Activated naive CD4-positive, alpha-beta T cell treated with Interleukin-2 at 50 U/mL for 16 hours (primary cell): ENCODE measurements at places on chromosomes 1 and 21.

- DNase-seq = no peak
Observed at GRCh38 chr21:33174756-33175155, 55.0 kb upstream of the IFNAR2 start.

- DNase-seq = peak; percentile 68
Observed at GRCh38 chr1:235011064-235011598, 117.5 kb downstream of the TOMM20 start.

DNA sequence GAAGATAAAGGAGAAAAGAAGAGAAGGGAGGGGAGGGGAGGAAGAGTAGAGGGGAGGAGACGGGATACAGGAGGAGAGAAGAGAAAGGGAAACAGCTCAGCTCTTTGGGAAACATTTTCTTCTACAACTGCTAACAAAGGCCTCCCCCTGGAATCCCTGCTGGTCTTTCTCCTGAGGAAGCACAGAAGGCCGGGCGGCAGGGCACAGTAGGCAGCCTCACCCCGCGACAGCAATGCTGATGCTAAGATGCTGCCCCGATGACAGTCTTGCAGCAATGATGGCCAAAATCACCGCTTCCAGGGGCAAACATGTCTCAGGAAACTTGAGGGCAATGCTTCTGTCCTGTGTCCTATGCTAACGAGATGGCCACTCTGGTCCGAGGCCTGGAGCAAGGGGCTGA lies 5.2 kb downstream of the KIAA2013 start:
- no peak for DNase-seq

GRCh38 chr1:91523482-91523881 lies 22.8 kb downstream of the CDC7 start:
- DNase-seq = peak; percentile 33

GRCh38 chr1:151009206-151009587 lies 948 bp downstream of the PRUNE1 start:
- DNase-seq = no peak

DNA sequence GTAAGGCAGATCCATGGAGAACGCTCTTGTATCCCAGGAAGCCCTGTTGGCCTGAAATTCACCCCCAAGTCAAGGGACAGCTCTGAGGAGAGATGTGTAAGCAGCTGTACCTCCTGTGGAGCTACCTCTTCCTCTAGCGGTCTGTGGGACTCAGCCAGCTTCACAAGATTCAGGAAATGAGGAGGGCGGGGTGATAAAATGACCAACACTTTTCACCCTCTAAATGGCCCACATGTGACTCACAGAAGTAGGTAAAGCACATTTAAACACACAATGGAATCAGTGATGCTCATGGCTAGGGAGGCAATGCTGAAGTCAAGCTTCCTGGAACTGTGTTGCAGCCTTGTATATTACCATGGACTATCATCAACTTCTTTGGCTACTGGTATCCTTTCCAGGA lies at the start of gene SH2D1B:
TSS of gene SH2D1B (minus strand) at position 135 of the 400 bp plus-strand sequence. CDS start at position 15, 120 bp downstream.
- DNase-seq = no peak
